Cardiac septum (tissue), 1 donor: ENCODE measurements at places on chromosomes 5 and 9.

DNA sequence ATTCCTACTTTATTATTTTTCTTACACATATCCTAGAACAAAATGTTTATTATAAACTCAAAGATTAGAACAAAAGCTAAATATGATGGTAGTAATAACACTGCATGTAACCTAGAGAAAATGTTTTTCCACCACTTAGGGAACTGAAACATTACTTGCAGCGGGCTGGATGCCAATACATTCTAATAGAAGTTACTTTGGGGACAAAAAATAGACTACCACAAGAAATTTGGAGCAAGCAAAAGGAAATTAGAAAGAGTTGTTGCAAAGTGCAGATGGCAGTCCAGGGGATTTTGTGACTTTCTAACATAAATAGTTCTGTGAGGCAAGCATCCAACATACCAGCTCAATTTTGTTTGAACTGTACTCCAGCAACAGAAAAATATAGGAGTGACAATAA is 255.3 kb upstream of the GRIN3A start:
- DNase-seq: no peak

DNA sequence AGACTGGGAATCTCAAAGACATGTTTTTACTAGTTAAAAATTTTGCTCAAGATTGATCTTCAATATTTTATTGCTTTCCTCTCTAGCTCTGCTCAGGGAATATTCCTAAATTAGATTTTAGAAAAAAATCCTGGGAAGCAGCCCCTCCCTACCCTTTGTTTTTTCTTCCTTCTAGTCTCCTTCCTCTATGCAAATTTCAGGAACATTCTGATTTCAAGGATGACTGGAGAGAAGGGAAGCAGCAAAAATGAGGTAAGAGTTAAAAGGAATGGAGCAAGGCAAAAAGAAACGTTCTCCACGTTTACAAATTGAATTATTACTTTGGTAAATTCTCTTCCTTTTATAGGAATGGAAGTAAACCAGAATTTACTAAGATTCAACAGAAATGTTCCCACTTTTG is 493.4 kb upstream of the TUSC1 start:
- no peak for DNase-seq

DNA sequence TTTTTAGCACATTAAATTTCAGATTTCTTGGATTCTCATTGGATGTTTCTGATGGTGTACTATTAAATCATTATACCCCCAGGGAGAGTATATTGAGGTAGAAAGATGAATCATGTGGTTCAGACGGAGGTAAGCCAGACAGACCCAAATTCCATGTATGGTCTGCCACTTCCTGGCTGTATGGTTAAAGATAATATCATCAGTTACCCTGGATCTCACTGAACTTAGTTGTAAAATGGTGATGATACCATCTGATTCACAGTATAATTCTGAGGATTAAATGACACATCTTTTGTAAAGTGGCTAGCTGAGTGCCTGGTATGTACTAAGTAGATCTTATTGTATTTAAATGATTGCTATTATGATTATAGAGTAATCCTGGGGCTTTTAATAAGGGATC is 9.3 kb downstream of the SLC27A6 start:
- no peak for DNase-seq

DNA sequence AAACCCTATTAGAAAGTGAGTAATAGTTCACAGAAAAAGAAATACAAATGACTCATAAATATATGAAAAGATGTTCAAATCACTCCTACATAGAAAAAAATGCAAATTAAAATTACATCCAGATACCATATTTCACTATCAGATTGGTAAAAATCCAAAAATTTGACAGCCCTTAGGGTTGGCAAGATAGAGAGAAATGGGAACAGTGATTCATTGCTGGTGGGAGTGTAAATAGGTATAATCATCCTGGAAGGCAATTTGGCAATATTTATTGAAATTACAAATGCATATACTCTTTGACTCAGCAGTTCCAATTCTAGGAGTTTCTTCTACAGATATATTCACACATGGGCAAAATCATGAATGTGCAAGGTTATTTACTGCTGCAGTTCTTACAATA is 273.5 kb downstream of the NR2F1-AS1 start:
- no peak for DNase-seq

- no peak for DNase-seq
These were observed 42.7 kb upstream of the RETREG1 start for GRCh38 chr5:16659536-16659935.

- DNase-seq: no peak
These were observed 148.8 kb downstream of the RAB3C start for GRCh38 chr5:58731641-58732040.

GRCh38 chr5:127885176-127885575 is 182.0 kb downstream of the CCDC192 start:
- DNase-seq: no peak

DNA sequence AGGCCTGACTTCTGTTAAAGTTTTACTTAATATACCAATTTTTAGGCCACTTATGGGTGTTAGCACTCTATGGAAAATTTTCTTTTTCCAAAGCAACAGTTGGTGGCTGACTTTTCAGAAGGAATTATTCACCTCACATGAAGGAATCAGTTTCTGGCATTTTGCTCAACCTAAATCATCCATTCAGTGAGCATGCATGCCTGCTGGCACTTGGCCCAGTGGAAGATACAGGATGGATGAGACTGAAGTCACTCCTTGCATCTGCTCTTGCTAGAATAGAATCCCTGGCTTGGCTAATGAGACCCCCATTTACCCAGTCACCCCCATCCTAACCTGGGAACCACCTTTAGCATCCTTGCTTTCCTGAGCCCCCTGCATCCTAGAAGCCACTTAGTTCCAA is 131.7 kb downstream of the WDR41 start:
- DNase-seq: no peak

DNA sequence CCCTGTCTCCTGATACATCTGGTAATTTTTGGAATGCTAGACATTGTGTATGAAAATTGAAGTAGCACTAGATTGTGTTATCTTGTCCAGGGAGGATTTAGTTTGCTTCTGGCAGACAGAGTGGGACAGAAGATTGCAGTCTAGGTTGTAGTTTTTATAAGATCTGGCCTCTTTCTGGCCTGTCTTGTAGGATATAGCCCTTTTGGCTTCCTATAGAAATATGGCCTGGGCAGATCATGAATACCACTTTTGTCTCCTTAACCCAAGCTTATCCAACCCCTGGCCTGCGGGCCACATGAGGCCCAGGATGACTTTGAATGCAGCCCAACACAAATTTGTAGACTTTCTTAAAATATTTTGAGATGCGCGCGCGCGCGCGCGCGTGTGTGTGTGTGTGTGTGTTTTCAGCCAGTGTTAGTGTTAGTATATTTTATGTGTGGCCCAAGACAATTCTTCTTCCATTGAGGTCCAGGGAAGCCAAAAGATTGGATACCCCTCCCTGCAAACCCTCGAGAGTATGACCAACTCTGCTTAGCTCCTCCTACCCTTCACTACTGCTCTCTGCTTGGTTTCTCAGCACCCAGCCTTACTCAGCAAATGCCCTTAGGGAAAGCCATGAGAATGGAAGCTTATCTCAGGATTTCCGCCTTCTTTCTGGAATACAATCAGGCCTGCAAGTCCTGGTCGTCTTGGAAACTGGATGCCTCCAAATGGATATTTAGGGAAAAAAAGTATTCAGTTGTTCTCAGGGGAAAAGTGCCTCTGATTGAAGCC is 26.5 kb downstream of the ANKRD33B start:
- no peak for DNase-seq

- DNase-seq: no peak
These were observed 50.2 kb downstream of the ARHGEF37 start for GRCh38 chr5:149631506-149631905.

DNA sequence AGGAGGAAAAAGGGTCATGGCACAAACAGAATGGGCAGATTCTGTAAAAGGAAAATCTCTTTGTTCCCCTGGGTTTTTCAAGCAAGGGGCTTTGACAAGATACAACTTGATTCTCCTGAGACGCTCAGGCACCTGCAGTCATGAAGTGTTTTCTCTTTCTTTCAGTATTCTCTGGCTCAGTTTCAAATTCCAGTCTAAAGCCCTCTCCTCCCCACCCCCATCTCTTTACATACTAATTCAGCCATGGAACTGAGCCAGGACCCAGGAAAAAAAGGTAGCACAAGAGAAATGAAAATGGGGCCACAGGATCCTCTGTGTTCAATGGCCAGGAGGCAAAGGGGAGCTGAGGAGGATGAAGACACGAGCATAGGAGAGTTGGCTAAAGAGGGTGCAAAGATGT is 408.4 kb downstream of the SPOCK1 start:
- DNase-seq: no peak

GRCh38 chr9:36486933-36487481 is 85.7 kb upstream of the MELK start:
- peak; percentile 78 for DNase-seq

GRCh38 chr9:8531826-8532415 is 732.3 kb upstream of the DMAC1 start:
- no peak for DNase-seq

DNA sequence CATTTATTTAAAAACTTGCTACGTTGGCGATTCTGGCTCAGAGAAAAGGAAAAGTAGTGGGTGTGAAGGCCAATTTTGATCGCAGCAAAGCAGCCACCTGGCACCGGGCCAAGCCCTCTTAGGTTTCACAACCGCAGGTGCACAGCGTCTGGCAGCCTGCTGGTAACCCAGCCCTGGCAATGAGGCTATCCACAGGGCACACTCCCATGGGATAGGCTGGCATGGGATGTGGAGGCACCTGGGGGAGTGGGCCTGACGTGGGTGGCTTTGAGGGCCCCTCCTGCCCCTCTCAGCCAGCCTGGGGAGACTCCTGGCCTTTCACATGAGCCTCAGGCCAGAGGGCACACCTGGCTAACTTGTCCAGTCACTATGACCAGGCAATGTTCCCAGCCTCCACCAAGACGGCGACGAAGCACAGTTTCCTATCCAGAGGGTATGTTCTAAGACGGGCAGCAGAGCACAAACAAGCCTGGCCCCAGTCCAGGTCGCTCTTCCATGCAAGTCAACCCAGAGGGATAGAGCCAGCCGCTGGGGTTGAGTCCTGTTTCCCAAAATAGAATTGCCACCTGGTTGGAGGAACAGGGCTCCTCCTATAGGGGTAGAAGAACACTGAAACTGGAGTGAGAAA is 19.0 kb downstream of the CMBL start:
- DNase-seq: peak; percentile 78

GRCh38 chr5:172477466-172477865 is 23.1 kb upstream of the SH3PXD2B start:
- DNase-seq: peak; percentile 58

DNA sequence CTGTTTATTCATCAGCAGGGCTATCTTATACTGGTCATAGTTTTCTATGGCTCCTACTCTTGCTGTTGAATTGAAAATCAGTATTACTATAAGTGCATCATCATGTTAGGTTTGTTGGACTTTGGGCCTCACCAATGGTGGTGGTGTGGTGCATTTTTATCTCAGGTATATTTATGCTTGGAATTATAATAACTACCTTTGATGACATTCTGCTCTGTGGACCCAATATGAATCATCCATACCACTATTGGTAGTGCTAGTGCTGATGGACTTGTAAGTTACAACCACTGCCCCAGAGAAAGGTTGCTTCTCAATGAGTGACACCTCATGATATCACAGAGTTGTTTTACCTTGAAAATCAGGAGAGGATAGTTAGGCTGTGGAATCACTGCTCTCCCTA is 28.0 kb downstream of the IL9 start:
- no peak for DNase-seq

DNA sequence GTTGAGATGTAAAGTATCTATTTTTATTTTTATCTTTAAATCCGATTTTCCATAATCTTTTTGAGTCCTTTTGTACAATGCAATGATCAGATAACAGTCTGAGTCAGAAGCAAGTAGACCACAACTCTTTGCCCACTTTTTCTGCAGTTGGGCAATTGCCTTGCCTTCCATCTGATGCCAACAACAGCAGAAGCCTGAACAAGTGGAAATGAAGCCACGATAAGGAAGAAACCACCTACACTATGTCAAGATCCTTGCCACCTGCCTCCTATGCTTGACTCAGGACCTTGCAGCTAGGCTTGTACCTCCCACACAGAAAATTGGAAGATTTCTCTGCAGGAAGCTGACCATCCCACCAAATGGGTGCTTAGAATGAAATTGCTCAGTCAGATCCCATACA is 78.6 kb downstream of the ANXA1 start:
- DNase-seq: no peak

DNA sequence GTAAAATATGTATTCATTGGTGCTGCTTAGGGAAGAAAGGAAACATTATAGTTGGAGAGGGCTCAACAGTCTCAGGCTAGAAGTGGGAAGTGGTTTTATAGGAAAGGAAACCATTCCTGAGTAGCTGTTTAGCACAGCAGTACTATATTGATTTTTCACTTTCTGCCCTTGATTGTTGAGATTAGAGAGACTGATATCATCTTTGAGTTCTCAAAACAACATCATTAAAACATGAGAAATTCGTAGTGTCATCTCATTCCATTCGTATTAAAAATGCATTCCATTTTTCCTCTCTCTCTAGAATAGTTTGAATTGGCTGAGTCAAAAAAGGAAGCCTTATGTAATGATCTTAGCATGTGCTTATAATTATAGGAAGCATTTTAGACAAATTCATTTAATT is 14.1 kb downstream of the POLR3G start:
- no peak for DNase-seq

- no peak for DNase-seq
These were observed 295.7 kb upstream of the TUT7 start for GRCh38 chr9:86649913-86650312.

DNA sequence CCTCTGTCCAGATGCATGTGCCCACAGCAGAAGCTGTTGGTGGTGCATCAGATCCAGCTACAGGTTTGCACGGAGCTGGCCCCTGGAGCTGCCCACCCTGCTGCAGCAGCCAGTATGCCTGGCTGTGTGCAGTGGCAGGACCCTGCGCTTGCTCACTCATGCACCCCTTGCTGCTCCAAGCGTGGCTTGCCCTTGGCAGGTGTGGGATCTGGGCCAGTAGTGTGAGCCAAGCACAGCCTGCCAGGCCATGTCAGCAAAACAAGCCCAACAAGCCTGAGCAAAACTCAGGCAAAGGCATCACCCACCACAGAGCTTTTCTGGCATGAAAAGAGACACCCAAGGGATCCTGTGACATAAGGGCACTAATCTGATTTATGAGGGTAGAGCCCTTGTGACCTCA is 18.3 kb upstream of the ECPAS start:
- DNase-seq: no peak

DNA sequence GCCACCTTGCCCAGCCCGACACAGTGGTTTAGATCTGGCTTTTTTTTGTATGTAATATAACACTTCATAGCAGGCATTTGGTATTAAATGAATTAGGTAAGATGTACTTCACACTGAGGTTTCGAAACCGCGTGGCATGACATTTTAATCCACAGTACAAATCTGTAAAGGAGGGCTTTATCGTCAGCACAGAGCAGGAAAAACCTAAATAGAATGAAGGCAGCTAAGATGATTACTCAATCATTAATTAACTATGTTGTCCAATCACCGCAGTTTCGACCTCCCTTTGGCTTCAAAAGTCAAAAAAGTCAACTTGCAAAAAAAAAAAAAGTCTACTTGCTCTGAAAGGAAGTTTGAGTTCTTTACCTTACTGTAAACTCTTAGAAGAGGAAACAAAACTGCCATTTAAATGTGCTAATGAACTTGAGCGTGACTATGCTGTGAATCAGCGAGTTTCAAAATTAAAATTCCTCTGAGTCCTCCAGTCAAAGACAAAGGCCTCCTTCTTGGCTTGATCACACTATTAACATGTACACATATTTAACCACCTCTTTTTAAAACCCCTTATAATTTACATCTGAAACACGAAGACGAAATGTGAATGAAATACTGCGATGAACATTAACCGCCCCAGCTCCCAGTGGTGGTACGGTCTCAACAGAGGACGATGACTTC is 698 bp upstream of the SEC24A start:
- DNase-seq: no peak
